Renal cortex interstitium (tissue), 15 donors: ENCODE measurements at places on chromosomes 5 and 9. TPM values are rescaled to one million over a fixed set of nuclear protein-coding genes. Genes with fewer than 3 reads are reported as not detected.

ANGPTL2 gene
- polyA plus RNA-seq, result 9.7 TPM

IFNB1 gene
- not detected for polyA plus RNA-seq

ARID3C gene
- polyA plus RNA-seq, result not detected

SOHLH1 gene
- polyA plus RNA-seq, result not detected

DNA sequence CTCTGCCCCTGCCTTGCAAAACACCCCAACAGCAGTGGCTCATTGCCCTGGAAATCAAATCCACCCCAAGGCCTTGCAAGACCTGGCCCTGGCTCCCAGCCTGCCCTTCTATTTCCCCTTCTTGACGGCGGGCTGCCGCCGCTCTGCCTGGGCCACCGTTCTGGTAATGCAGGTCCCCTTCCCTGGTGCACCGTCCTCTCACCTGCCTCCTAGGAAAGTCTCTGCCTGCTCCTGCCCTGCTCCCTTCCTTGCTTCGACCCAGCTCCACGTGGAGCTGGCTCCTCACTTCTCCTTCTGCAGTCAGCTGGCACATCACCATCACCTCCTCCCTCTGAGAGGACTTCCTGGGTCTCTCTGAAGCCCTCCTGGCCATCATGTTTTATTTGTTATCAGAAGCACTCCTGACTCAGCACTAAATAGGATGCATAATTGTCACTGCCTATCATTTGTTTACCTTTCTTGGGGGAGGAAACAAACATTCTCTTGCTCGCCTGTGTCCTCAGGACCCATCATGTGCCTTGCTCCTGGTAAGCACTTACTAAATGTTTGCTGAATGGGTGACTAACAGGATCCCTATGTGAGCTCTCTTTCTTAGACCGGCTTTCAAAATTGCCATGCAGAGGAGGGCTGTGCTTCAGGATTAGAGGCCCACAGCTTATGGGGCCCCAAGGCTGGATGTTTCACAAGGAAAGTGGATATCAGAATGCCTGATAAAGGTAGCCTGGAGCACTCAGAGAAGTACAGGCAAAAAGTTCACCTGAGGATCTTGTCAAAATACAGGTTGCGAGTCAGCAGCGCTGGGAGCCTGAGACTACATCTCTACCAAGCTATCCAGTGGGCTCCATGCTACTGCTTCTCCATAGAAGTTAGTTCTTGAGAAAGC, 19.6 kb upstream of the C5orf47 start:
- no peak for DNase-seq

DNA sequence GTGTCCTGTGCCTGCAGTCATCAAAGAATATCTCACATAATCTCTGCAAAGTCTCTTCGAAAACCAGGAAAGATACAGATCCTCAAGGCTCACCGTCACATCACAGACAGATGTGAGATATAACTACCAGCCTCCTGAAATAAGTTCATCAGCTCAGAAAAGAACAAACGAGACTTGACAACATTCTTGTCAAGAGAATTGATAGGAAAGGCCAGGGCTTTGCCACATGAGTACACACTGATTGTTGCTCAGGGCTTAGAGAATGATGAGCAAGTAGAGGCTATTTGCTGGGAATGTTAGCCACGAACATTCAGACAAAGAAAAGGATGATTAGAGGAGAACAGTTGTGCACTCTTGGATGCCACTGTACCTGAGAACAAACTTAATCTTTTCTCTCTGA, 535.1 kb downstream of the ELAVL2 start:
- no peak for DNase-seq

GRCh38 chr5:170534177-170534576, 30.4 kb downstream of the KCNIP1 start:
- DNase-seq, result no peak

- no peak for DNase-seq
Measured at GRCh38 chr5:56160723-56161438, 72.2 kb downstream of the ANKRD55 start.

- DNase-seq, result no peak
Measured at GRCh38 chr9:136734837-136735496, 7.8 kb downstream of the LCN10 start.

DNA sequence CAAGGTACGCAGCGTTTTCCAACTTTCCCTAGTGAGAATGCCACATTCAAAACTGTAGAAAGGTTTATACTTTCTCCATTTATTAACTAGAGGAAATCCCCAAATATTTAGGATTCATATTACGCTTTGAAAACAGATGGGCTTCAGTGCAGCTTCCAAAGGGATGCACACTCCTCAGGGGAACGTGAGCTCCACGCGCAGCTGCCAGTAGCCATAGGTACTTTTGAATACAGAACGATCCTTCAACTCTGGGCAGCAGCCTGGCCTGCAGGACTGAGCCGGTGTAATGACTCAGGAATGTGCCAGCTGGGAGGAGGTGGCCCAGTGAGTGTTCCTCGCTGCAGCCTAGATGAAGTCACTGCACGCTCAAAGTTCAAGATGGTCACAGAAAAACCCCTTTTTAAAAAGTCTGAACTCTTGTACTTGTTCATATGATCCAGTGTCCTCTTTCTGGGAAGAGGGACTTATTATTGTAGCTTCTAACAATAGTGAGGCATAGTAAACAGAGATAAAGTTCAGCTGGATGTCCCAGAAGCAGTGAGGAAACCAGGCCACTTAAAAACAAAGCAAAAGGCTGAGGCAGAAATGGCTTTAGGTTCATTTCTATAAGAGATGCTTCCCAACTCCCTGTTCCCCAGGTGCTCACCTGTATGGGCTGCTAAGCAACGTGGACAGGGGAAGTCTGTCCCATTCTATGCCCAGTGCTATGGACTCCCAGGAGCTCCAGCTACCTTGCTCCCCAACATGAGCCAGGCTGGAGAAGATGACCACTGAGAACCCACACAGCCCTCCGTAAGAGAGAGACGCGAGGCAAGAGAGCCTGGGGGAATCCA, 130.0 kb downstream of the LHFPL2 start:
- DNase-seq, result no peak

- DNase-seq, result no peak
Measured at GRCh38 chr5:128241051-128241695, 157.6 kb downstream of the SLC12A2 start.

- DNase-seq, result no peak
Measured at GRCh38 chr5:39846144-39846543, 421.4 kb upstream of the DAB2 start.

- DNase-seq, result no peak
Measured at GRCh38 chr9:14563902-14564624, 129.2 kb downstream of the ZDHHC21 start.

DNA sequence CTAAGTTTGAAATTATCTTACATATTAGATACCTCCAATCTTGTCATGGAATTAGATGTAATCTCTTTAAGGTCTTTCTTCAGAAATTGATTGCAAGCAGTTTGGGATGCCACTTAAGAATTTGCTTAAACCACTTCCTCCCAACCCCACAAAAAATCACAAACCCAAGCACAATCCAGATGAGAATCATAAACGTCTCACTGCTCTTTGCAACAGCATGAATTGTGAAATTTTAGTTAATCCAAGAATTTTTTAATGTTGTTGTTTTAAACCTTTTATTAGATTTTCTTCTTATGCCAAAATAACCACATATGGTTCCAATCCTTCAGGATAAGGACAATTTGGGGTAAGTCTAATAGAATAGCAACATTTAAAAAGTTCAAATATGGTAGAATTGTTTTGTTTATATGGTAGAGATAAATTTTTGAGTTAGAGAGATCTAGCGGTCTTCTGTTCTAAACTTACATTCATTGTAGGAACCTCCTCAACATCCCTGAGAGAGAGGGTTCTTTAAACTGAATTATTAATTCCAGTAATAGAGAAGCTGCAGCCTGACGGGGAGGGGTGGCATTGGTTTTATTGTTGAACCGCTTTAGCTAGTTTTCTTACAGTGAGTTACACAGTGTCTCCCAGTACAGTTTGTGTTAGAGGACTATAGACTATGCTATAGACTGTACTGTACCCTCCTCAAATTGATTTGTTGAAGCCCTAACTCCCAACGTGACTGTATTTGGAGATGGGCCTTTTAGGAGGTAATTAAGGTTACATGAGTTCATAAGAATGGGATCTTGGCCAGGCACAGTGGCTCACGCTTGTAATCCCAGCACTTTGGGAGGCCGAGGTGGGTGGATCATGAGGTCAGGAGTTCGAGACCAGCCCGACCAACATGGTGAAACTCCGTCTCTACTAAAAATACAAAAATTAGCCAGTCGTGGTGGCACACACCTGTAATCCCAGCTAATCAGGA, 24.8 kb upstream of the IL6ST start:
- DNase-seq, result no peak

GRCh38 chr9:133693703-133694529, 44.2 kb downstream of the SARDH start:
- no peak for DNase-seq

DNA sequence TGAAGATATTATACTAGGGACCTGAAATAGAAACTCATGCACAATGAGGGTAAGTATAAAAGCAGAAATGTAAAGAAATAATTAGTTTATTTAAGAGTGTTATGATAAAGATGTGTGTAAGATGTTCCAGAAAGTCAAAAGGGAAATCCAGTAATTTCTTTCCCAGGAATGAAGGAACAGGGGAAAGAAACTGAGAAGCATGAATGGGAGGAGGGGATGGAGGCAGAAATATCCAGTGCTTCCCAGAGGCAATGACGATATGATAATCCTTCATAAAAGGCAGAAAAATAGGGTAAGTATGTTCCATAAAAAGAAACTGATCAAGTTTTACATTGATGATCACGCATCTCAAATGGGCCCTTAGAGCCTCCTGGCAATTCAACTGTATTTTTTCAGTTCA, 120.7 kb upstream of the LPAR1 start:
- DNase-seq, result no peak

- DNase-seq, result no peak
Measured at GRCh38 chr9:104856413-104856941, 71.5 kb downstream of the ABCA1 start.

GRCh38 chr5:158691631-158692255, 408.0 kb downstream of the EBF1 start:
- DNase-seq, result no peak

DNA sequence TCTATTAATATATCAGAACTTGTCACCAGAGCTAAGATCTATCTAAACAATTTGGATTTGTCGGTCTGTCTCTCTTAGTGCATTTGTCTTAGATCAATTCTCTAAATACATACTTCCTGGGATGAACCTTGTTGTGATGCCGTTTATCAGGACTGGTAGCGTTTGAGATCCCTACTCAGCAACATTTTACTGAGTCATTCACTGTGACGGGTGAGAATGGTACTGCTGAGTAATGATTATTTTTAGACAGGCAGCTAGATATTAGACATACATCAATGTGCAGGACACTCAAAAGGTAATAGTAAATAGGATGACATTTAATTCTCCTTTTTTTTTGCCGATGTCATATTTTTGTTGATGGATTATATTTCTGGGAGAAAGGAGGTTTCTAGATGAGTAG, 209.0 kb downstream of the CSNK1G3 start:
- DNase-seq, result no peak

GRCh38 chr9:16624744-16625117, 245.7 kb downstream of the BNC2 start:
- no peak for DNase-seq

DNA sequence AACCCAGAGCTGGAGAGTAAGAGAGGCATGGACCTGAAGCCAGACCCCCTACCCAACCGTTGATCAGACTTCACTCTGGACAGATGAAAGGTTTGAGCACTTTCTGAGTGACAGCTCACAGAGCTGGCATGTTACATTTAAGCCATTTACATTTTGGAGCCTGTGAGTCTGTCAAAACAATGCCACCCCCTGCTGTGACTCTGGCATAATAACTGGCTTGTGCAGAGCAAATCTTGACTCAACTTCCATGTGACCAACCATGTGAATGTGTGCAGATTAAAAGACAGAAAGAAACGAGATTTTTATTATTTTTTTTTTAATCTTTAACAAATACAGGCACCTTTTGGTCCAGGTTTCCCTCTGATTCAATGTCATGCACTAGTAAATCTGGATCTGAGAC, 48.5 kb downstream of the MFAP3 start:
- no peak for DNase-seq
